ENCODE measurements at places on chromosomes 16 and 17.
A peak's percentile ranks its signal among the peaks of the same experiment; 100 is the strongest.

GRCh38 chr16:86664522-86665318 is 86.4 kb downstream of the FOXL1 start:
- peak; percentile 28 for DNase-seq

DNA sequence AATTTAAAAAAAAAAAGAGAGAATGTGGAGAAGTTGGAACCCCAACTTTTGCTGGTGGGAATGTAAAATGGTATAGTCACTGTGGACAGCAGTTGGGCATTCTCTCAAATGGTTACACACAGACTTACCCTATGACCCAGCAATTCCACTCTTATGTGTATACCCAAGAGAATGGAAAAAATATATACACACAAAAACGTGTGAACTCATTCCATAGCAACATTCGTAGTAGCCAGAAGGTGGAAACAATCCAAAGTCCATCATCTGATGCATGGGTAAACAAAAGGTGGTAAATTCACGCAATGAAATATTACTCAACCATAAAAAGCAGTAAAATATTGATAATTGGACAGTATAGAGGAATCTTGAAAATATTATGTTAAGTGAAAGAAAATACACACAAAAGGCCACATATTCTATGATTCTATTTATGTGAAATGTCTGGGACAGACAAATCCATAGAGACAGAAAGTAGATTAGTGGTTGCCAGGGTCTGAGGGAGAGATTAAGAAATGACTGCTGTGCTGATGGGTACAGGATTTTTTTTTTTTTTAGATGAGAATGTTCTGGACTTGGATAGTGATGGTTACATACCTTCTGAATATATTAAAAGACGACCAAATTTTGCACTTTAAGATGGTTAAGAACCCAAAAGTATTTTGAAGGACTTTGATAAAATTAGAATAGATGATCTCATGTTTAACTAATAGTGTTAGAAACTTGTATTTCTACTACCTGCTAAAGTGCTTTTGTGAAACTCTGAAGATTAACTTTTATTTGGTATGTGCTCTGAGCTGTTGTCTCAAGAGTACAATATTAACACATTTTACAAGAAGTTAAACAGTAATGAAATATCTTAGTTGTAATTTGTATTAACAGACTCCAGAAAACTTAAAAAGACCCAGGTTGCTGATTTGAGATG is 60.9 kb downstream of the MRTFB start:
- DNase-seq = no peak

DNA sequence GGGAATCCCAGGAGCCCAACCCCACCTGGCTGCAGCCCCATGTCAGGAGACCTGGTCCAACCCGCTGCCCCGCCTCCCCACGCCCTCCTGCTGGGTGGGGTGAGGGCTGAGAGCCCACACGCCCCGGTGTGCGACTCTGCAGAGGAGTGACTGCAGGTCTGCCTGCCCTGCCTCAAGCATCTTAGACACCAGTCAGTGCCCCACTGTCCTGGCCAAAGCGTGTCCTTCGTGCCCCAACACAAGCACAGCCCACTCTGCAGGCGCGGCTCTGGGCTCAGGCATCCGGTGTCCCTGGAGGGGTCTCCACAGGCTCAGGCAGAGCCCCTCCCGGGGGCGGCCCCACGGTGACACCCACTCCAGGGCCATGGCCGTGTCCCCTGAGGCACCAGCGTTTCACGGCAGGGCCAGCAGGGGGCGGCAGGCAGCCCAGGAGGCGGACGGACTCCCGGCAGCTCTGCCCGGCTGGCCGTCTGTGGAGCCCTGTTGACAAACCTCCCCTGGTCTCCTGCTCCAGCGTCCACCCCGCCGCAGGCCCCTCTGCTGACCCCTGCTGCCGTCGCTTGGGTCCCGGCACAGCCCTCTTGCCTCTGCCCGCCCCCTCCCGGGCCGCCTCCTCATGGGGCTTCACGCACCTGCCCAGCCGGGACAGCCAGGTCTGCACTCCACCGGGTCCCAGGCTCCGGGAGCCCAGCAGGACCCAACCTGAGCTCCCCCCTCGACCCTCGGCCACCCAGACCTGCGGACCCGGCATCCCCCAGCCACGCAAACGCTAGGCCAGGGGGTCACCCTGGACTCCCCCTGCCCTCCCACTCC is 8.6 kb upstream of the UBE2I start:
- DNase-seq = peak; percentile 38

DNA sequence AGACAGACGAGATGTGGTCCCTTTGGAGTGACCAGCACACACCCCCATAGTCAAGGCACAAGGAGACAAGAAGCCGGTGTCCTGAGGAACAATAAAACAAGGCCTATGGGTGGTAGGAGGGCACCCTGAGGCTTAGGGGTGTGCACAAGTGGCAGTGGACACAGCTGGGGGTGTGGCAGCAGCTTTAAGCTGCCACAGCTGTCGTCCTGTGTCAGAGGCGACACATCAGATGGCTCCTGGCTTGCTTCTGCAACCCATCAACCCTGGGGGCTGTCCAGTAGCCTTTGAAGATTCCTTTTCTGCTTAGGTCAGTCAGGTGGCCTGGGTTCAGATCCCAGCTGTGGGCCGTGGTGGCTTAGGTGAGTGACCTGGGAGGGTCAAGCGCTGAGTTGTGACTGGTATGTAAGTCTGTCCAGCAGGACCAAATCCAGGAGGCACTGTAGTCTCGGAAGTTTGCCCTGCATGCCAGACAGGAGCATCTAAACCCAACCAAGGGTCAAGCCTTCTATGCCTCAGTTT is 15.8 kb downstream of the DRC3 start:
- no peak for DNase-seq

GRCh38 chr17:57895382-57896060 is 45.7 kb upstream of the MRPS23 start:
- no peak for DNase-seq

DNA sequence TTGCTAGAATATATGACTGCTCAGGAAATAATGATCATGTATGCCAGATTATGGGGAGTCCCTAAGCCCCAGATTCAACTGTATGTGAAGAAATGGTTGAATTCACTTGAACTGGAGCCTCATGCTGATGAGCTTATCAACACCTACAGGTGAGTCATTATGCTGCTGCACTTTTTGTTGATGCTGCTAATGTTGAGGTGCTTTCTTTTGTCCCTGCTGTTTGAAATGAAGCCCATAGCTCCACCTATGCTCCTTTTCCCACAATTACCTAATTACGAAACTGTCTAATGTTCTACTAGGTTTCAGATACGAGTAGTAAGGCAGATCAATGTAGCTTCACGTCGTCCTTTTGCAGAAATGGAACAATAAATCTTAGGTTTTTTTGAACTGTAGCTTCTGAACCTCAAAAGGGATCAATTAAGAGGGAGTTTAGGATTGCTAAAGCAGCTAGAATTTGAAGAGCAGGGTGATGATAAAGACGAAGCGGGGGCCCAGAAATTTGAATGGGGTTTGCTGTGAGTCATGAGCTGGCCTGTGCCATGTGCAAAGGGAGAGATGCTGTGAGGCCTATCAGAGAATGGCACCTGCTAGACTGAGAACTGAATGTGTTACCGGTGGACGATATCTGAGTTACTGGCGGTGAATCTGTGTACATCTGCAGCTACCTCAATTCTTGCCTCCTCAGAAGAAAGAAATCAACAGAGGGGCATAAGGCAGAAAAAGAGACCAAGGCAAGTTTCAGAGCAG is 6.1 kb upstream of the UQCRC2 start:
- no peak for DNase-seq

DNA sequence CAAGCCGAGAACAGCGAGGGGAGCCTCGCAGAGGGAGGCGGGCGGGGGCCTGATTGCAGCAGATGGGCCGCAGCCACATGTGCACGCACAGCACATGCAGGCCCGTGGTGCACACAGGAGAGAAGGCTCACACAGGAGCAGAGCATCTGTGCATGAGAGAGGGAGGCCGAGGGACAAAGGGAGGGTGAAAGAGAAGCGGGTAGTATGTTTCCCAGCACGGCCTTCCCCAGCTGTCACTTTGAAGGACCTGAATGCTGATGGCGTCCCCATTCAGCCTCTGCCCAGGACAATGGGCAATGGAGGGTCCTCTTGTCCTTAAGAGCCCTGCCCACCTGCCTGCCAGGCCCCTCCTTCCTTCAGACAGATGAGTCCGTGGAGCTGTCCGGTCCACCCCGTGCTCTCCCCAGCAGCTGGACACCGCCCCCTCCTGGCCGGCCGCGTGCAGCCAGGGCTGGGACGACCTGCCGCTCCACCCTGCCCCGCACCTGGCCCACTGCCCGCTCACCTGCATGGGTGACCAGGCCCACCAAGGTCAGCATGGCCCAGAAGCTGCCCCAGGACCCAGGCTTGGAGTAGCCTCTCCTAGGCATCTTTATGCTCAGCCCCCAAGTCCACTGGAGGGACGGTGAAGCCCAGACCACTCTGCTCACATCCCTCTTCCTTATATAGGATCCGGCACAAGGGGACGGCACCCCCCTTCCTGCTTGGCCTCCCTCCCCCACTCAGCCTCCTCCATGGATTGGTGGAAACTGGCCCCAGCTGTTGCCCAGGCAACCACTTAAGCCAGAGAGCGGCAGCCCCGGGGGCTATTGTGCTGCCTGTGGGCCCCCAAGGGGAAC is at the start of gene BTBD17:
TSS of gene BTBD17 (minus strand) at position 639 of the 839 bp plus-strand sequence. CDS start at position 590, 49 bp downstream.
- no peak for DNase-seq

- no peak for DNase-seq
Observed at GRCh38 chr17:78179372-78179771, 7.5 kb downstream of the TK1 start.

Data from activated CD8-positive, alpha-beta memory T cell treated with anti-CD3 and anti-CD28 coated beads for 4 hours (primary cell).